ENCODE measurements at places on chromosomes 11 and 22.

DNA sequence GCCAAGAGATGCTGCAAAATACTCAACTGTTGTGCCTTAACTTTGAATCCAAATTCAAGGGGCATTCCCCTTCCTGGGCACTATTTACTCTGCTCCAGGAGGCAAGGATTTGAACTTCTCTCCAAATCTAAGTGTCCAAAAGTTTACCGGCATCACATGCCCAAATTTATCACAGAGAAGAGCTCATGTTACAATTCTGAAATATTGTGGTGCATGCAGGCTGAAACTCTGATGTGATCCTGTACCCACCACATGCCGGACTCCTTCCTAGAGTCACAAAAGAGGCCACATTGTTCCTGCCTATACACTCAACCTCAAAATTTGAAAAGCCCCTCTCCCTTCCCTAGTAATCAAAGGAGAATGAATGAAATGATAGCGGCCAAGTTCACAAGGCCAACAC, 1.3 kb downstream of the TRAF6 start:
- DNase-seq = no peak

DNA sequence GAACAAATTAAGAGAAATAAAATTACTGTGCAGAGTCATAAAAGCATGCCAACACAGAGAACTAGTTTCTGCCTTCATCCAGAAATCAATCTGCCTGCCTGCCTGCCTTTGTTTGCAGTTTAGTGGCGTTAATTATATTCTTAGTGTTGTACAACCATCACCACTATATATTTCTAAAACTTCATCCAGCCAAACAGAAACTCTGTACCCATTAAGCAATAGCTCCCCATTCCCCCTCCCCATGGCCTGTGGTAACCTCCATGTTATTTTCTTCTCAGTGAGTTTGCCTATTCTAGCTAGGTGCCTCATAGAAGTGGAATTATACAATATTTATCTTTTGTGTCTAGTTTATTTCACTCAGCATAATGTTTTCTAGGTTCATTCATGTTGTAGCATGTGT, 183.2 kb upstream of the TBCEL start:
- DNase-seq = no peak

DNA sequence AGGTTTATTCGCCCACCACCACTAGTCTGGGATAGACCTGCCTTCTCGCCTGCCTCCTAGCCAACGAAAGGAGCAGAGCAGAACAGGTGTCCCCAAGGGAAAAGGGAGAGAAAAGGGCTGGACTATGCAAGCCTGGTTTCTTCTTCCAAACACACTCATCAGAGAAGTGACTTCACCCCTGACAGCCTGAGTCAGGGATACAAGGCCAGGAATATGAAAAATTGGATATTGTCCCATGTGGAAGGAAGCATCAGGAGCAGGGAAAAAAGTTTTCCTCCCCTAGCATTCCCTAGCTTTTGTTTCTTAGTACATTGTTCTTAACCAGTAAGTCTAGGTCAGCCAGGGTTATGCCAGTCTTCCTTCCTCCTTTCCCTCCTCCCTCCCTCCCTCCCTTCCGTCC, 56.9 kb upstream of the TNRC6B start:
- no peak for DNase-seq

GRCh38 chr11:117903505-117904382, 25.5 kb downstream of the TMPRSS13 start:
- DNase-seq = no peak

DNA sequence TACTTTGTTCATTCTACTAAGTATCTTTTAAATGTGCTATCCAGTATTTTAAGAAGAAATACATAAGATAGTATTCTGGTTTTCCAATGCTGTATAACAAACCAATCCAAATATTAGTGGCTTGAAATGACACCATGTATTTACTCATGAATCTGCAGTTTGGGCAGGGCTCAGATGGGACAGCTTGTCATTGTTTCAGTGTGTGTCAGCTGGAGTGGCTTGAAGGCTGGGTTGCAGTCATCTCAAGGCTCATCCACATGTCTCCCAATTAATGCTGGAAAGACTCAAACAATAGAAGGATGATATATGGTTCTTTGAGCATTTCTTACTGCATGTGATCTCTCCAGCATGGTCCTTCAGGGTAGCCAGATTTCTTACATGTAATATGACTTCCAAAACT, 146.2 kb downstream of the ARHGAP42 start:
- DNase-seq = no peak

DNA sequence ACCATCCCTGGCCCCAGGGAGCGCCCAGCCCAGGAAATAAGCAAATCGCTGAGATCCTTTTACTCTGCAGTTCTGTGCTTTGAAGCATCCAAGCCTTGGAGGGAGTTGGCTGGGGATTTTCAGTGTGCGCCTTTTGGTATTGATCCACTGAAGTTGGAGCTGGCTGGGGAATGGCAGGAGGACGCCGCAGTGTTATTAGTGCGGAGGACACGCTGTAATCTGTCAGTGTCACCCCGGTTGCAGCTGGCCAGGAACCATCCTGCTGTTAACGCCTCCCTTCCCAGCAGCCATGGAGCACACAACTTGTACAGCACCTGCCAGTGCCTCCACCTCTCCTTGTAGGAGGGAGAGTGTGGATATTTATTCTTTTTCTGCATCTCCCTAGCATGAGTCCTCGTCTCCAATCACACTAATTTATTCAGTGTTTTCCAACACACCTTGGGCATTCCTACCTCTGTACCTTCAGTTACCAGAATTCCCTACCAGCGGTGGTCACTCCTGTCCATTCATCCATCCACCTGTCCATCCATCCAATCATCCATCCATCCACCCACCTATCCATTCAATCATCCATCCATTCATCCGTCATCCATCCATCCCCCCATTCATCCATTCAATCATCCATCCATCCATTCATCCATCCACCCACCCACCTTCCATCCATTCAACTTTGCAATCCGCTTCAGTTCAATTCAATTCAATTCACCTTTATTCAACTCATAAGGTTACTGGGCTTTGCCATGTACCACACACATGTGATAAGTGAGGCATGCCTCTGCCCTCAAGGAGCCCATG, 21.9 kb upstream of the EIF3D start:
- no peak for DNase-seq
